ENCODE measurements at places on chromosomes 4 and X. TPM values are rescaled to one million over a fixed set of nuclear protein-coding genes. Genes with fewer than 3 reads are reported as not detected.

Gene MID1
- 54.1 TPM for total RNA-seq

DNA sequence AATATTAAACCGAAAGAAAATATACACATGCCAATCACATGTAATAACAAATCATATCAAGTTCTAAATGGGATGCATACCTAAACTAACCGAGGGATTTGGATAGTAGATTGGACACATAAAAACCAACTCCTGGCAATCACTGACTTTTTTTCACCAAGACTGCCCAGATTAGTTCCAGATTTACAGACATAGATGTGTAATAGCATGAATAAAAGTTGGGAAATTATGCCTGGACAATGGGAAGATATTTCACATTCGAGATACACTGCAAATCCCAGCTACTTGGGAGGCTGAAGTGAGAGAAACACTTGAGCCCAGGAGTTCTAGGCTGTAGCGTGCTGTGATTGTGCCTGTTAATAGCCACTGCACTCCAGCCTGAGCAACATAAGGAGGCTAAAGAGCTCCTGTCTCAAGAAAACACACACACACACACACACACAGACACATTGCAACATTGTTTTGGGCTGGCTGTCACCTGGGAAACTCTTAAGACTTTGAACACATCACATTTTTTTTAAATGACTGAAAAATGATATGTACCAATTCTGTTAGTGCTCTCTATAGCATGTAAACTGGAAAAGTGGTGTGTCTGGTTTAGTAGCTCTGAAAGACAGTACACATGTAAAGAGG lies 5.7 kb downstream of the RAB40A start:
- H3K4me3 ChIP-seq = no peak overlapping the region
- no peak for DNase-seq
- no peaks in the 10 kb centered on the region for H3K27me3 ChIP-seq

GRCh38 chr4:147674073-147674472 lies 9.9 kb downstream of the PRMT9 start:
- H3K36me3 ChIP-seq = peaks cover 3% of the 10 kb centered on the region
- no peaks in the 10 kb centered on the region for H3K27me3 ChIP-seq
- no peak for DNase-seq
- no peaks in the 10 kb centered on the region for H3K4me1 ChIP-seq

DNA sequence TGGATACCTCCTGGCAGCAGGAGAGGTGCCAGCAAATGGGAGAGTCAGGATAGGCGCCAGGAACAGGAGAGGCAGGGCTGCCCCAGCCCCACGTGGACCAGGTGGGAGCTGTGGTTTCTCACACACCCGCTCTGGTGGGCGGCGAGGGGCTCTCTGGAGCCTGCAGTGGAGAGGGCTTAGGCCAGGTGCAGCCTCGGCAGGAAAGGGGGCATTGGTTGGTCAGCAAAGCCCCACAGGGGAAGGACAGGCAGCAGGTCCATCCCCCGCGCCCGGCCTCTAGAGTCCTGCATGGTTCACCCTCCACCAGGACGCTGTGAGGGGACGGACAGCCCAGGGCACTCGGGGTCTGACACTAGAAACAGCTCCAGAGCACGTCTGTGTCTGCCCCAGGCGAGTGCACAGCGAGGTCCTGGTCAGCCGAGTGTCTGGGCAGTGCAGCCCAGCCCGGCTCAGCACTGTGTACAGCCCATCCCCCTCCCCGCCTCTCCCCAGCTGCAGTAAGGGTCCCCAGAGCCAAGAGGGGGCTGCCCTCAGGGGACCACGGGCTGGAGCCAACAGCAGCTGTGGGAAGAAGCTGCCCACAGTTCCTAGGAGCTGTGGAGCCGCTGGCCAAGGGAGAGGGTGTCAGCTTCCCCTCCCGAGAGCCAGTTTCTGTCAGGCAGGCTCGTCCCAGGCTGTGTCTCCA lies 8.2 kb downstream of the ATP5ME start:
- H3K4me3 ChIP-seq = no peak overlapping the region
- no peak for DNase-seq
- H3K4me1 ChIP-seq = peaks cover 6% of the 10 kb centered on the region
- no peaks in the 10 kb centered on the region for H3K36me3 ChIP-seq
- H3K27me3 ChIP-seq = no peaks in the 10 kb centered on the region

DNA sequence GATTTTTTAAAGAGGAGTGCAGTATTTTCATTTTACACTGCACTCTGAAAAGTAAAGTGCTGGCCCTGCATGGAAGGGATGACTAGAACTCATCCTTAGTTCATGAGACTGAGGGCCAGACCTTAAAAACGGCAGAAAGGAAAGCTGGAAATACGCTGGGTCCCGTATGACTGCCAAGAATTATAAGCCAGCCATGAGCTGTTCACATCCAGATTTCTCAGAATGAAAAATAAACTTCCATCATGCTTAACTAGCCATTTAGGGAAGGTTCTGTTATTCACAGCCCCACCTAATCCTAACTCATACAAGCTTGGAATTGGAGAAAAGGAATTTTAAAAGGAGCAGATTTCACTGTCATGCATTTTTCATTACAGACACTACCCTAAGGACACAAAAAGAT lies 894.4 kb downstream of the FAT4 start:
- H3K27ac ChIP-seq = no peak overlapping the region
- no peaks in the 10 kb centered on the region for H3K36me3 ChIP-seq
- no peaks in the 10 kb centered on the region for H3K4me1 ChIP-seq
- DNase-seq = no peak

DNA sequence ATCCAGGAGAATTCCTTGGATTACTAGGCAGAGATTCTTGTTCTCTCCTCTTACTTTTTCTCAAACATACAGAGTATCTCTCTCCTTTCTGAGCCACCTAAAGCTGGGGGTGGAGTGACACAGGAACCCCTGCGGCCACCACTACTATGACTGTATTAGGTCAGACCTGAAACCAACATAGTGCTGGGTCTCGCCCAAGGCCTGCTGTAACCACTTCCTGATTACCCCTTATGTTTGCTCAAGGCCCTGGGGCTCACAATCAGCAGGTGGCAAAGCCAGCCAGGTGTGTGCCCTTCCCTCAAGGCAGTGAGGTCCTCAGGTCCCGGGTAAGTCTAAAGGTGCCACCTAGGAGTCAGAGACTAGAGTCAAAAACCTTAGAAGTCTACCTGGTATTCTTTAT lies 166.4 kb downstream of the PARM1 start:
- no peak overlapping the region for H3K4me3 ChIP-seq
- H3K36me3 ChIP-seq = no peaks in the 10 kb centered on the region
- no peaks in the 10 kb centered on the region for H3K4me1 ChIP-seq
- no peaks in the 10 kb centered on the region for H3K27me3 ChIP-seq
- H3K27ac ChIP-seq = no peak overlapping the region

Gene RAB40AL
- total RNA-seq = 1.1 TPM

- no peaks in the 10 kb centered on the region for H3K36me3 ChIP-seq
- no peaks in the 10 kb centered on the region for H3K4me1 ChIP-seq
- no peak overlapping the region for H3K27ac ChIP-seq
These were observed 132.5 kb downstream of the ARHGAP6 start for GRCh38 chrX:11533199-11533651.

- no peaks in the 10 kb centered on the region for H3K36me3 ChIP-seq
- DNase-seq = no peak
- H3K4me3 ChIP-seq = no peak overlapping the region
- H3K27me3 ChIP-seq = no peaks in the 10 kb centered on the region
These were observed 208.4 kb downstream of the GASK1B start for GRCh38 chr4:157964463-157964862.

DNA sequence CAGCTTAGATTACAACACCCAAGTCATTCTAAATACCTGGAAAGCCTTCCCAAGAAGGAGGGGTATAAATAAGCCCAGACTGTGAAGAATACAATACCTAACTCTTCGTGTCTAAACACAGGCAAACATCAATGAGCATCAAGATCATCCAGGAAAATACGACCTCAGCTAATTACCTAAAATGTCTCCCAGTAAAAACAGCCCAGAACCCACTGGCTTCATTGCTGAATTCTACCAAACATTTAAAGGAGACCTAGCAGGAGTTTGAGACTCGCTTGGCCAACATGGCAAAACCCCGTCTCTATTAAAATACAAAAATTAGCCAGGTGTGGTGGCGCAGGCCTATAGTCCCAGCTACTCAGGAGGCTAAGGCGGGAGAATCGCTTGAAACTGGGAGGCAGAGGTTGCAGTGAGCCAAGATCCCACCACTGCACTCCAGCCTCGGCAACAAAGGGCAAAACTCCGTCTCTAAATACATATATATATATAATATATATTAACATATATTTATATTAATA lies 19.1 kb upstream of the HSFX4 start:
- no peaks in the 10 kb centered on the region for H3K4me1 ChIP-seq
- no peaks in the 10 kb centered on the region for H3K27me3 ChIP-seq
- H3K27ac ChIP-seq = no peak overlapping the region
- DNase-seq = peak; percentile 42
- H3K4me3 ChIP-seq = no peak overlapping the region

Gene IL2
- not detected for total RNA-seq

- H3K36me3 ChIP-seq = no peaks in the 10 kb centered on the region
- H3K4me3 ChIP-seq = no peak overlapping the region
- no peak overlapping the region for H3K27ac ChIP-seq
- H3K27me3 ChIP-seq = no peaks in the 10 kb centered on the region
- no peak for DNase-seq
These were observed 16.7 kb downstream of the SEL1L3 start for GRCh38 chr4:25845841-25846653.

Gene ENAM
- total RNA-seq = 6.7 TPM

GRCh38 chr4:37486166-37486565 lies 200.0 kb downstream of the RELL1 start:
- peaks cover 8% of the 10 kb centered on the region for H3K4me1 ChIP-seq
- H3K27ac ChIP-seq = peak overlapping the region; percentile 52
- H3K4me3 ChIP-seq = no peak overlapping the region
- no peaks in the 10 kb centered on the region for H3K27me3 ChIP-seq
- H3K36me3 ChIP-seq = no peaks in the 10 kb centered on the region
- DNase-seq = no peak

Gene FRG2
- total RNA-seq = not detected

- no peaks in the 10 kb centered on the region for H3K4me1 ChIP-seq
- no peak overlapping the region for H3K4me3 ChIP-seq
- H3K27me3 ChIP-seq = no peaks in the 10 kb centered on the region
These were observed 110.5 kb downstream of the AR start for GRCh38 chrX:67654301-67654700.

GRCh38 chr4:6472008-6472386 lies 417 bp downstream of the PPP2R2C start:
- no peak overlapping the region for H3K27ac ChIP-seq
- peaks cover 16% of the 10 kb centered on the region for H3K27me3 ChIP-seq
- H3K4me1 ChIP-seq = no peaks in the 10 kb centered on the region
- H3K4me3 ChIP-seq = no peak overlapping the region
- DNase-seq = peak; percentile 9

DNA sequence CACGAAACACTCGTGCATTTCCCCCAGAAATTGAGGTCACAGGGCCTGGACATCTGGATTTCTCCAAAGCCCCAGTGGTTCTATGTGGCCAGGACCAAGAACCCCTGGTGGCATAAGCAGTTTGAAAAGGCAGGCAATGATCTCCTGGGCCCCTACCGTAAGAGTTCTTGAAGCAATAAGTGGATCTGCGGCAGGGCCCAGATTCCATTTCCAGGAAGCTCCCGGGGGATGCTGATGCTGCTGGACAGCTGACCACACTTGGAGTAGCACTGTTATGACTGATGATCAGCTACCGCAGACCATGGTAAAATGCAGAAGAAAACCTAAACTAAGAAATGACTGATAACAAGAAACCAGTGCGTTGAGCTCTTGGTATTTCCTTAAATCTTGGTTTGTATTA lies 27.8 kb downstream of the SMS start:
- peaks cover 4% of the 10 kb centered on the region for H3K4me1 ChIP-seq
- no peak for DNase-seq
- no peaks in the 10 kb centered on the region for H3K36me3 ChIP-seq
- no peak overlapping the region for H3K4me3 ChIP-seq

DNA sequence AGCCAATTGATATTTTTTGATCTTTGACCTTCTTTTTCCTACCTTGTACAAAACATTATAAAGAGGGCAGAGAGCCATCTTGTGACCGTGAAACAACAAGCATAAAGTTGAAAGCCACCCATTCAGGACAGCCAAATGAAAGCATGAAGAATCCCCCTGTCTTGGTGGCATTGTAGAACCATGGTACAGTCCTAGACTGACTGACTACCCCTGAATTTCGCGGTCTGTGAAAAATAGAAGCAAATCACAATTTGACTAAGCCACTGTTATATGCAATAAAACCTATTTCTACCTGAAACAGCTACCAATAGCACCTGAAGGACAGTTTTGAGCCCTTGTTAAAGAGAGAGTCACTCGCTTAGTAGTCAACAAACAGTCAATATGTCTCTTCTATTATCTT lies 527.4 kb downstream of the MID1IP1 start:
- DNase-seq = no peak
- peaks cover 2% of the 10 kb centered on the region for H3K27me3 ChIP-seq
- no peak overlapping the region for H3K4me3 ChIP-seq
- H3K4me1 ChIP-seq = no peaks in the 10 kb centered on the region
- no peak overlapping the region for H3K27ac ChIP-seq
- H3K36me3 ChIP-seq = no peaks in the 10 kb centered on the region

Measured in kidney (tissue), 22 donors.